Astrocyte of the hippocampus (primary cell): ENCODE measurements at places on chromosomes 16 and 17.

DNA sequence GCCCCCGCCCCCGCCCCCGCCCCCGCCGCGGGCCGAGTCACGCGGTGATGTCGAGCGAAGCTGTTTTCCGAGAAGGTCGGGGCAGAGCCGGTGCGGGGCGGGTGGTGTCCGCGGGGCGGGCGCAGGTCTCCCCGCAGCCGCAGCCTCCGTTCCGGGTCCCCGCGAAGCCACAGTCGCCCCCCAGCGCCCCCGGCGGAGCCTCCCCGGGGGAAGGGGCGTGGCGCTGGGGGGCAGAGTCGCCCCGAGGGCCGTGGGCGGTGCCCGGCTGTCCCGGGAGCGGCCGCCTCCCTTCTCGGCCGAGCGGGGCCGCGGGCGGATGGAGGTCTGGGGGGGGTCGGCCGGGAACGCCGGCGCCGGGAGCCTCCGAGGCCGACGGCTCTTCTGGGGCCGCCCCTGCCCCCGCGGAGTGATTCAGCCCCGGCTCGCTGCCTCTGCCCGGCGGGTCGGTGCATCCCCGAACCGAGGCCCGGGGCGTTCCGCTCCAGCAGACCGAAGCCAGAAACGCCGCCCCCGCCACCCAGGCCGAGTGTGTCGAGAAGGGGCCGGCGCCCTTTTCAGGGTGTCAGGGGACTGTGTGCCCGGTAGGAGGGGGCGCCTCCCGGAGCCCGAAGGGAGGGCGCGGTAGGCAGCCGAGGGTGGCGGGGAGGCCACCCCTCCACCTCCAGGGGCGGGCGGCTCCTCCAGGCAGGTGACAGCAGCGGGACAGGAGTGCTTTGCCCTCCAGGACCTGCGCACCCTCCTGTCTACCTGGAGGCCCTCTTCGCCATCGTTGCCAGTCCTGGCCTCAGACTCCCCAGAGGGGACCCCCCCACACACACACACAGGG is 1.7 kb downstream of the METRNL start:
- peak; percentile 61 for DNase-seq

GRCh38 chr17:48767263-48767774 is 38.8 kb upstream of the HOXB13 start:
- no peak for DNase-seq

- no peak for DNase-seq
These were observed 2.6 kb downstream of the STH start for GRCh38 chr17:46001390-46002310.

DNA sequence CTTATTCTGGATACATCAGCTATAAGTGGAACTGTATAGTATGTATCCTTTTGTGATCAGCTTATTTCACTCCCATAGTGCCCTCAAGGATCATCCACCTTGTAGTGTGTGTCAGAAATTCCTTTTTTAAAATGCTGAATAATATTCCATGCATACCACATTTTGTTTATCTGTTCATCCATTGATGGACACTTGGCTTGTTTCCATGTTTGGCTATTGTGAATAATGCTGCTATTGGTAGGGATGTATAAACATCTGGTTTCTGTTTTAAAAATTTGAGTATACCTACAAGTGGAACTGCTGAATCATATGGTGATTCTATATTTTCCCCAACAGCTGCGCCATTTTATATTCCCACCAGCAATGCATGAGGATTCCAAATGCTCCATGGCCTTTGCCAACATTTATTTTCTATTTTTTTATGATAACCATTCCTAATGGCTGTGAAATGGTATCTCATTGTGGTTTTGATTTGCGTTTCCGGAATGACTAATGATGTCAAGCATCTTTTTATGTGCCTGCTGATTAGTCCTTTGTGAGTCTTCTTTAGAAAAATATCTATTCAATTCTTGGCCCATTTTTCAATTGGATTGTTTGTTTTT is 11.6 kb downstream of the RCVRN start:
- DNase-seq, result no peak

GRCh38 chr17:28957277-28957991 is 6.1 kb upstream of the PHF12 start:
- no peak for DNase-seq
